AG09319 (cell line): ENCODE measurements at places on chromosomes 1 and 21.
A peak's percentile ranks its signal among the peaks of the same experiment; 100 is the strongest.

GRCh38 chr21:37454869-37455503 lies 88.4 kb downstream of the DYRK1A start:
- DNase-seq: no peak

DNA sequence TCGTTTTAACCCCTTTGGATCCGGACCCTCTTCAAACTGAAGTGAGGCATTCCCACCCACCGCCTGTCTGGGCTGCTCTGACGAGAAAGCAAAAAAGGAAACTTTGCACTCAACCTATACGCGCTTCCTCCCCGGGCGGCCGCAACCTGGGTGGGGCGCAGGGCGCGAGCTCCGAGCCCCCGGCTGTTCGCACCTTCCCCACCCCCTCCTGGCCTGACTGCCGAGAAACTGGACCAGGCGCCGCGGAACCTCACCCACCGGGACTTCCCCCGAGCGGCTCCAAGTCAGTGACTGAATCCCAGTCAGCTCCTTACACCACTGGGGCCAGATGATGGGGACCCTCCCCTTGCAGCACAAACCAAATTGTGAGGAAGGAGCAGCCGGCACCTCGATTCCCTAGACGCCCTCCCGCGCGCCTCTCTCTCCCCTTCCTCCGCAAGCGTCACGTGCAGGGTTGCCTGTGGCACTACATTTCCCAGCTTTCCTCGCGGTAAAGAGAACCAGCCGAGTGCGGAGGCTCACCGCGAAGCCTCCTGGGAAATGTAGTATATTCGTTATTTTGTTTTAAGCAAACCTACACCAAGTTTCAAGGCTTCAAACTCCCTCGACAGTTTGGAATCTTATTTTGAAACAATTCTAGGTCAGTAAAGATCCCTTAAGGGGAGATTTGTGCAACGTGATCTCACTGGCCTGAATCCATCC lies at the start of gene RAB29:
Gene RAB29, minus strand, starts transcription at position 468 of the 702 bp plus-strand sequence. CDS start 526 bp downstream, outside the sequence.
- peak; percentile 50 for DNase-seq

DNA sequence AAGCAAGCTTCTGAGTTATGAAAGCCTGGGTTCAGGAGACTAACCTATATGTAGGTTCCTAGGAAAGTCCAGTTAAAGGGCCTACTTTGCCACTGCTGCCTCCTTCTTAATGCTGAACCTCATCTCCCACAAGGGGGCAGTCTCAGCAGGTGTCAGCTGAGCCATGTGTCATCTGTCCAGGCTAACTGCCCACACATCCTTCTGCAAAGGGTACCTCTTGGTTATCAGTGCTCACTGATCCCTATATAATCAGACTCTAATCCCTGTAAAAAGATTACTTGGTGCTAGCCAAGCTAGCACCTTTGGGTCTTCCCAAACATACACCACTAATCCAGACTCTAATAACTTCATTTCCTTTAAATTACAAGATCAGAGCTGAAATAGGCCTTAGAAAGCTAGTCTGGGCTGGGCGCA lies 9.0 kb downstream of the PRDX1 start:
- DNase-seq: no peak

DNA sequence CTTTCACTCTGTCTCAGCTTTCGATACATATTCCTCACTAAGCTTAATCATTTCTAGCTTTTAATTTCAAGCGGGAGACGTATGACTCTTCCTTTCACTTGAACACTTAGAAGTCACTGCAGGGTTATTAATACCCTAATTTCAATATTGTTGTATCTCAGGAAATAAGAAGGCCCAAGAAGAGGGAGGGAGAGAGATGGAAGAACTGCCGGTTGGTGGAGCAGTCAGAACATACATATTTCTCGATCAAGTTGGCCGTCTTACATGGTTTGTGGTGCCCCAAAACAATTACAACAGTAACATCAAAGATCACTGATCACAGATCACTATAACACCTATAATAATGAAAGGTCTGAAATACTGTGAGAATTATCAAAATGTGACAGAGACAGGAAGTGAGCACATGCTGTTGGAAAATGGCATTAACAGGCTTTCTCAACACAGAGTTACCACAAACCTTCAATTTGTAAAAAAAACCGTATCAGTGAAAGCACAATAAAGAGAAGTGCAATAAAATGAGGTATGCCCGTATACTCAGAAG lies 145.4 kb upstream of the HP1BP3 start:
- no peak for DNase-seq

DNA sequence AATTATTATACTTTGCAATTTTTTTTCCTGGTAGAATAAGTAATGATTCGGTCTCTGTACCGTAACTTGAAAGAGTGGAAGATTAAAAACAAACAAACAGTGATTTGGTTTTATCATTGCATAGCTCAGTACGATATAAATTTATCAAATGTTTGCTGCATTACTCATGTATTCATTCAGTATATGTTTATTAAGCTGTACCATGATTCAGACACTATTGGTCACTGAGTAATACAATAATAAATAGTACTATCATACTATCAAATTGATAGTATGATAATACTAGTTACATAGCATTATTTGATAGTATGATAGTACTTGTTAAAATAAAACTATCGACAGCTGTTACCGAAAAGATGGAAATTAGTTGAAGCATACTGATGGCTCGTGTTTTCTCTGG lies 12.1 kb downstream of the CENPF start:
- DNase-seq: no peak

DNA sequence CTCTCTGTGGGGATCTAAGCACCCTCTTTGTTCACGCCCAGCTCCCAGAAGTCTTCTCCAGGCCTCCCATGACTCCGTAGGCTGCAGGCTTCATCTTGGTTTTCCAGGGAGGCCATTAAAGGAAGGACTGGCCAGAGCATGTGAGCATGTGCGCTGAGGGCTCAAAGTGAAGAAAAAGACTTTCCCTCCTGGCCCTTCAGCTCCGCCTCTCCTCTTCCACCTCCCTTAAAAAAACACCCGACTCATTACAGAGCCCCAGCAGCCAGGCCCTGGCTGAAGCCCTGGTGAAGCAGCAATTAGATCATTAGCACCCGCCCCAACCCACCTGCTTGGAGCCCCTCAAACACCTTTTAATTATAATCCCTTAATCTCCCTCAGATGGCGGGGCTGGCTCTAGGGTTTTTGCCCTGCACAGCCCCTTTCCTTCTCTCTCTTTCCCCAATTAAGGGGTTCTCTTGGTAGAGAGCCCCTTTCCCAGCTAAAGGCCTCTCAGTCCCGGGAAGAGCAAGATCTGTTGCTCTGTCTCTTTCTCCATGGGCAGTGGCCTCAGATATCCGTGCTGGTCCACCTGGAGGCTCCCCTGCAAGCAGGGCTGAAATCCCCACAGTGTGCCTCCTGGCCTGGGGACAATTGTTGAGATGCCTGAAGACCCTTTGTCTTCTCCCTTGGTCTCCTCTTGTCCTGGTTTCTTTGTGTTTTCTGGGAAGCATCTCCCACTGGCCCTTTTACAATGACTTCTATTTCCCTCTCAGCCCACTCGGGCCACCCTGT lies 30.5 kb downstream of the RHBG start:
- DNase-seq: no peak
